Stimulated activated CD4-positive, alpha-beta T cell treated with anti-CD3 and anti-CD28 coated beads, TNF-alpha, amount 100 ng/mL, for 24 hours (primary cell): ENCODE measurements at places on chromosomes 7 and 10.
A peak's percentile ranks its signal among the peaks of the same experiment; 100 is the strongest.

- no peak for DNase-seq
Observed at GRCh38 chr7:157857578-157858075, 520.8 kb downstream of the DNAJB6 start.

DNA sequence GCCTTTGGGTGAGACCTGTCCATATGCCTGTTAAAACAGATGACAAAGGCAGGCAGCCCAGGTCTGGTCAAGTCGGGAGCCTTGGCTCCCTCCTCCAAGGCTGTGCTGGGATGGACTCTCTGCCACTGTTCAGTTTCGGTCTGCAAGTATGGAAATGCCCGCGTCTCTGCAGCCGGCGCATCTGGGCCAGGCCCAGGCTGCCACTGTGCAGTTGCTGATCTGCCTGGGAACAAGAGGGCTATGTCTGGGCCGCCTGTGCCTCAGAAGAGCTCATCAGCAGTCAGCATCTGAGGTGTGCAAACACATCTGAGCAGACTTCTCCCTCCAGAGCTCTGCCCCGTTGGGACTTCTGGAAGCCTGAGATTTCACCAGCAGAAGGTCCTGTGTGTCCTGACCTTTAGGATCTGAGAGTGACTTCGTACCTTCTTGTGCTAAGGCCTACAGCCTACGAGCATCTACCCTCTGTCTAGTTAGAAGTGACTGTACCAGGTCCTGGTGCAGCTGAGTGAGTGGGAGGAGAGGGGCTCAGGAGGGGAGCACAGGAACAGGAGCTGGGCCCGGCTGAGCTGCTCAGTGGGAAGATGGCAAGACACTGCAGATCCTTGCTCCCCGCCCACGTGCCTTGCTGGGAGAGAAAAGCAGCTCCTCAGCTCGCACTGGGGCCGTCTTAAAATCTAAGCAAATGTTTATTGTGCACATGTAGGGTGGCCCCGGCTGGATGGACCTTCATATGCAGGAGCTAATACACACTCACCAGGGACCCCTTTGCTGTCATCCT lies 50.9 kb downstream of the DOCK1 start:
- DNase-seq: no peak

- no peak for DNase-seq
Observed at GRCh38 chr7:101990811-101991418, 173.5 kb downstream of the CUX1 start.

- DNase-seq: no peak
Observed at GRCh38 chr7:133052401-133052756, 29.5 kb downstream of the CHCHD3 start.

GRCh38 chr7:114789161-114789560 lies 132.7 kb upstream of the MDFIC start:
- no peak for DNase-seq

DNA sequence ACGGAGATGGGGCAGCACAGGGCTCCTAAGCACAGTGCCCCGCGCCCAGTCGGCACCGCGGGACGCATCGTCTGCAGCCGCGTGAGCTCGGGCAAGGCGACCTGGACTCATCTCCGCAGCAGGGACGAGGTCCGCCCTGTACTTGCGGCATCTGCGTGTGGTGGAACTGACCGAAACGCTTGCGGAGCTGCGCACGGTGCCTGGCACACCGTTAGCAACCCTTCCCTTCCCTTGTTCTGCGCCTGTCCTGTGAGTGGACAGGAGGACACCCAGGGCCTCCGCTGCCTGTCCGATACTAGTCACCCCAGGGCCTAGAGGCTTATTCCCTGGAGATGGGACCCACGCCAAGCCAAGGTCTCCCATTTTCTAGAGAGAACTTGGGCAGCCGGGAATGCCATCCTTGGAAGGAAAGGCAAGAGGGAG lies 98.5 kb downstream of the WDR11 start:
- no peak for DNase-seq

GRCh38 chr7:85178531-85179298 lies 8.1 kb downstream of the SEMA3D start:
- no peak for DNase-seq

GRCh38 chr10:132827423-132827789 lies 41.5 kb upstream of the NKX6-2 start:
- no peak for DNase-seq

DNA sequence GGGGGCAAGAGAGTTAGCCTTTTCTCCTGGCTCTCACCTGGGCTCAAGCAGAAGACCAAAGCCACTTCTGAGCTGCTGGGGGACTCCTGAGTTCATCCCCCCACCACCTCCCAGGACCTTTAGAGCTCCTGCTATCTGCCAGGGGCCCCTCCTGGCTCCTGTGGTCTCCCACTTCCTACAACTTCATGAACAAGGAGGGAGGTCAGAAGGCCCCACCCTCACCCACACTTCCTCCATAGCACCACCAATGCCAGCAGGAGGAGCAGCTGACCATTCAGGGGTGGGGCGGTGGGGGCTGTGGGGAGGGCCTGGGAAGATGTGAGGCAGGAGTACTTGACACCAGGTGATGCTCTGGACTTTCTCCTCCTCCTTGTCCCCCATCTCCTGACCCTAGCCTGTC lies 32.6 kb upstream of the ADCYAP1R1 start:
- DNase-seq: no peak

GRCh38 chr10:5897504-5897903 lies 7.5 kb downstream of the FBH1 start:
- no peak for DNase-seq

- DNase-seq: peak; percentile 54
Observed at GRCh38 chr10:31101123-31101522, 69.5 kb upstream of the ZNF438 start.

DNA sequence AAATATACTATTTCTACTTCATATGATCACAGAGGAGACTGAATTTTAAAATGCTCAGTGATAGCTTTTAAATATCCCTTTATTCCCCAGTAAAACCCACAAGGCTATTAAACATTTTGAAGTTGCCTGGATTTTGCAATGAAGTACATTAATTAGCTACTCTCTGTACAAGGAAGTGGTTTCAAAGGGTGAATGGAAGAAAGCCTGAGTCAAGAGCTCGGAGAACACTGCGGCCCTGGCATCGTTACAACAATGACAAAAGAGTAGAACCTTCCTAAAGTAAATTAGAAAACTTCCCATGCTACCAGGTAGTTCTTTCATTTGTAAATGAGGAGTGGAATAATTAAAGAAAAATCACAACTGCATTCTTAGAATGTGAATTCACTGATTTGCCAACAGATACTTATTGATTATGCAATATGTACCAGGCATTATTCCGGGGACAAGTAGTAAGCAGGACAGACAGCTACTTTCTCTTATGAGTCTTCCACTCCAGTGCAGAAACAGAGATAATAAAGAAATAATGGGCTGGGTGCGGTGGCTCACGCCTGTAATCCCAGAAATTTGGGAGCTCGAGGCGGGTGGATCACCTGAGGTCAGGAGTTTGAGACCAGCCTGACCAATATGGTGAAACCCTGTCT lies 63.0 kb downstream of the ZNF22 start:
- DNase-seq: no peak

- no peak for DNase-seq
Observed at GRCh38 chr7:33706771-33707200, 198.6 kb upstream of the BMPER start.

- DNase-seq: peak; percentile 18
Observed at GRCh38 chr10:70540089-70540788, 61.7 kb downstream of the PALD1 start.

GRCh38 chr10:90162271-90162853 lies 461.0 kb downstream of the KIF20B start:
- DNase-seq: no peak

GRCh38 chr7:30310674-30311362 lies 26.4 kb downstream of the ZNRF2 start:
- DNase-seq: no peak

- no peak for DNase-seq
Observed at GRCh38 chr10:84452003-84452402, 123.6 kb downstream of the CCSER2 start.

DNA sequence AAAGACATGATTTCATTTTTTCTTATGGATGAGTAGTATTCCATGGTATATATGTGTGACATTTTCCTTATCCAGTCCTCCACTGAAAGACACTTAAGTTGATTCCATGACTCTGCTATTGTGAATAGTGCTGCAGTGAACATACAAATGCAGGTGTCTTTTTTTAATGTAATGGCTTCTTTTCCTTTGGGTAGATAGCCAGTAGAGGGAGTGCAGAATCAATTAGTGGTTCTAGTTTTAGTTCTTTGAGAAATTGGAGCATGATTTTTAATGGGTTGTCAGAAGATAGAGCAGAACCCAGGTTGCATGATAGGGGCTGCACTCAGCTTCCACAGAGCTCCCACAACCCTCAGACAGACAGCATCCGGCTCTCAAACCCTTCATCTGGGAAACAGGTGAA lies 152.9 kb upstream of the PLXDC2 start:
- no peak for DNase-seq

DNA sequence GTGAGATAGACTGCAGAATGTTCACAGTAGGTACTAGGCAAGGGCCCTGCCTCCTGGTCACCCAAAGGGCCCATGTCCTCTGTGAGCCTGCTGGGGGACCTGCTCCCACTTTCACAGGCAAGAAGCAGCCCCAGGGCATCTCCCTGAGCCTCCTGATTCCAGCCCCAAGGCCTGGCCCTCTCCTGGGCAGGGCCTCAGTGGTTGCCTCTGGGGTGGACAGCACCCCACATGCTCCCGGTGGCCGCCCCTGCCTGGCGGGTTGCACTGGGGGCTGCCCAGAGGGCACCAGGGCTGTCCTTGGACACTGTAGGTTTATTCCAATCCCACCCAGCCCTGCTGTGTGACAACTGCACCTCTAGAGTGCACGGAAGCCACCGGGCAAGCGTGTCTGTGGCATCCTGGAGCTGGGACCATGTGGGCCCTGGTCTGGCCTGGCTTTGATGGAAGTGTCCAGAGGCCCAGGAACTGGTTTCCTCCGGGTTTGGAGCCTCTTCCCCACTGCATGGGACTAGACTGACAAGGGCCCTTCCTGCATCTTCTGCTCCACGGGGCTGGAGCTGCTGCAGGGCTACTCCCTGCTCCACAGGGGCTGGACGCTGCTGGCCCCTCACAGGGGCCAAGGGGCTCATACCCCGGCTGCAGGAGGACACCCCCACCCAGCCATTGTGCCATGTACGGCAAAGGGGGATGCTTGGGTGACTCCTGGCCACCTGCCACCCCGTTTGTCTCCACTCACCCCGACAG lies 25.0 kb upstream of the SYCE1 start:
- DNase-seq: no peak

DNA sequence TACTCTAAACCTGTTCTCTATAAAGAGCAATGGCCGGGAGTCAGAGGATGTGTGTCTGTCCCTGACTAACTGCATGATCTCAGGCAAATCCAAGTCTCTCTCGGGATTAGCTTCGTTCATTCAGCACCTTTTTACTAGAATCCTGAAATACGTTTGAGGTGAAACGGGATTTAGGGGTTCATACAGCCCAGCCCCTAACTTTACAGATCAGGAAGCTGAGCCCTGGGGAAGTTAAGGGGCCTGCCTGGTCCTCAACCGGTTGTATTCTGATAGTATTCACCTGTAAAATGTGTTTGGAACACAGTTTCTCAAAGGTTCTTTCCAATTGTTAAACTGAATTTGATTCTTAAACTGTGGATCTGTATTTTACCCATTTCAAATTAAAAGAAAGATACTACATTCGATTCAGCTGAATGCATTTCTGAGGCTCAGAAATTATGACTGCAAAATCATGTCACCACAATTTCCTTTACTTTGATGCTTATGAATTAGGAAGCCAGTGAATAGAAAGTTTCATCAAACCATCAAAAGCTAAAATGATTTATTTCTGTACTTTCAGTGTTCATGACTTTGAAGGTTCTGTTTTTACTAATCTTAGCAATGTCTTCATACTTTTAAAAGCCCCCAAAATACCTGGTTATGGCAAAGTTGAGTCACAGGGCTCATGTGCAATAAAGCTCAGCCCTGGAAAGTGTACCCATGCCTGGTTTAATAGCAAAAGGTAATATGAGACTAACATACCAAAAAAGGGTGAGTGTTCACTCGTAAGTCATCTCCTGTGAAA lies 28.9 kb upstream of the EZH2 start:
- DNase-seq: peak; percentile 36

- DNase-seq: no peak
Observed at GRCh38 chr10:6409971-6410643, 170.0 kb downstream of the PRKCQ start.

- no peak for DNase-seq
Observed at GRCh38 chr10:29443745-29444523, 155.1 kb downstream of the LYZL1 start.

DNA sequence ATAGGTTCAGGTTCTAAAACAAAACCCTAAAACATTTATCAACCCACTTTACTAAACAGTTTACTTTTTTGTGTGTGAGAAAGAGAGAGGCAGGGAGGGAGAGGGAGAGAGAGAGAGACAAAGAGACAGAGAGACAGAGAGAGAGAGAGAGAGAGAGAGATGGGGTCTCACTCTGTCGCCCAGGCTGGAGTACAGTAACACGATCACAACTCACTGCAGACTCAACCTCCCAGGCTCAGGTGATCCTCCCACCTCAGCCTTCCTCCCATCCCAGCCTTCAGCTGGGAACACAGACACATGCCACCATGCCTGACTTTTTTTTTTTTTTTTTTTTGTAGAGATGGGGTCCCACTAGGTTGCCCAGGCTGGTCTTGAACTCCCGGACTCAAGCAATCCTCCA lies 52.9 kb downstream of the PARD3 start:
- DNase-seq: no peak

DNA sequence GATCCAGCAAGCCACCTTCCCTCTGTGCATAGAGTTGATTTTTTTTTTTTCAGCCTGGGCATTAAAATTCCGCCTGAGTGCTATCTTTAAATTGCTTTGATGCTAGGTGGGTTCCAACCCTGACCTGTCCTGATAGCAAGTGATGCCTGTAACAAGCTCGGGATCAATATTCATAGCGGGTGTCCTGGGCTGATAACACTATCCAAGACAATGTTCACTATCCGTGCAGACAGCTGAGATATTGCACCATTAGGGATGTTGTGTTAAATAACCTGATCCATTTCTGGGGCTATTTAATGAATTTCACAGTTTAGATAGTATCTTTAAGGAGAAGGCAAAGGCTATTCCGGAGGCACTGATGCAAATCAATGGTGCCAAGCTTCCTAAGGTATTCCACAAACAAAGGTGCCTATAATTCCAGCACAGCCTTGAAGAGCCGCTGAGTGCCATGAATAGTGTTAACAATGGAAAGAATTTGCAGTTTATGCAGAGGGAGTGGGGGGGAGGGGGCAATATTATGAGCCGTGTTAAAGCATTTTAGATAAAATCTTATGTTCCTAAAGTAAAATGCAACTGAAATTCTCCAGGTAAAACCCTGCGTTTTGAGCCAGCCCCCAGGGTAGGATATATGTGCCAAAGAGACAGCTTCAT lies 4.2 kb upstream of the NKX1-2 start:
- DNase-seq: no peak

GRCh38 chr7:24595671-24596418 lies 22.6 kb downstream of the PALS2 start:
- DNase-seq: no peak

- DNase-seq: no peak
Observed at GRCh38 chr7:18706670-18707069, 211.1 kb downstream of the HDAC9 start.

DNA sequence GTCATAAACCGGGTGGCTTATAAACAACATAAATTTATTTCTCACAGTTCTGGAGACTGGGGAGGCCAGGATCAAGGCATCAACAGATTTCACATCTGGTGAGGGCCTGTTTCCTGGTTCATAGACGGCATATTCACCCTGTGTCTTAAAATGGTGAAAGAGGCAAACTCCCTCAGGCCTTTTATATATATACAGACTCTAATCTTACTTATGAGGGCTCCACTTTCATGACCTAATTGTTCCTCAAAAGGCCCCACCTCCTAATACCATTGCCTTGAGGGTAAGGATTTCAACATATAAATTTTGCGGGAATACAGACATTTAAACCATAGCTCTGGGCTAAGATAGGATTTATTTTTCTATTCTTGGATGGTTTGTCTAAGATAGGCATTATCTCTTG lies 187.2 kb downstream of the PPP1R3A start:
- no peak for DNase-seq
